GM10248 (cell line): ENCODE measurements at places on chromosomes 1 and 21.

DNA sequence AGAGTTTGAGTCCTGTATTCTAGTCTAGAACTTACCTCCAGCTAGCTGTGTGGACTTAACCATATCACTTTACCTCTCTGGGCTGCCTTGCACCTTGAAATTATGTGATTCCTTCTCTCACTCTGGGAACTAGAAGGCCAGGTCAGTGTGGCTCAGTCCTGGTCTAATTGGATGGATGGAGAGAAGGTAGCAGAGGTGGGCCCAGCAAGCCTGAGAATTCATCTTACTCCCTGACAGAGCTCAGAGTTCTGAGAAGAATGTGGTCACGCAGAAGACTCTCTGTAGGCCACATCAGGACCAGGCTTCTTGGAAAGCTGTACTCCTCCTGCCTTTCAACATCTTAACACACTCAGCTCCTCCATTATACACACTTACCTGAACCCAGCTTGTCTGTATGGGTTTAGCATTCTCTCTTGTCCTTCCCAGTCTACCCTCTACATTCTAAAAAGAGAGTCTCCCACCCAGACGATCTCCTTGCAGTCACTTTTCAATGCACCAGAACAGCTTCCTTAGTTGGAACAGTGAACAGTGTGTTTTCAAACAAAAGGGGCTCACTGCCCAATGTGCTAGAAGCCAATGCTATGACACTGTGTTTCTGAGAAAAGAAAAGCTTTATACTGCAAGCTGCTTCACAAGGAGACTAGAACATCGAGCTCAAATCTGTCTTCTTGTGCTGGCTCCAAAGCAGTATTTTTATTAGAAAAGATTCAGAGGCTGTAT is 60.5 kb downstream of the CAPN9 start:
- DNase-seq, result no peak

DNA sequence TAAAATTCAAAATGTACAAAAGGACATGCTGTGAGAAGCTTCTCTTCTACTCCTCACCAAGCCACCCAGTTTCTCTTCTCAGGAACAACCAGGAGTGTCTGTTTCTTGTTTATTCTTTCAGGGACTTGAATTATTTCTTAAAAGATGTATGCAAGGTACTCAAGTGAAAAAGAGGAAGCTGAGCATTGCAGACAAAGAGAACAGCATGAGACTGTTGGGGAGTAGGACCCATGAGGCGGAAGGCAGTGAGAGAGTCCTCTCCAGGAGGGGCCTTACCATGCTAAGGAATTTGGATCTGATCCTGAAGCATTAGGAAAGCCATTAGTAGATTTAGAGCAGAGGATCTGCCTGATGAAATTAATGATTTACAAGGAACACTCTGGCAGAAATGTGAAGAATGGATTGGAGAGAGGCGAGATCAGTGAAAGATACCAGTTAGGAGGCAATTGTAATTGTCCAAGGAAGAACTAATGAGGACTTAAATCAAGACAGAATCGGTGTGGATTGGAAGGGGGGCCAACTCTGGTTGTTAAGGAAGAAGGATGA is 14.7 kb upstream of the SSX2IP start:
- no peak for DNase-seq

GRCh38 chr1:17875882-17876280 is 120.7 kb downstream of the ACTL8 start:
- DNase-seq, result no peak

DNA sequence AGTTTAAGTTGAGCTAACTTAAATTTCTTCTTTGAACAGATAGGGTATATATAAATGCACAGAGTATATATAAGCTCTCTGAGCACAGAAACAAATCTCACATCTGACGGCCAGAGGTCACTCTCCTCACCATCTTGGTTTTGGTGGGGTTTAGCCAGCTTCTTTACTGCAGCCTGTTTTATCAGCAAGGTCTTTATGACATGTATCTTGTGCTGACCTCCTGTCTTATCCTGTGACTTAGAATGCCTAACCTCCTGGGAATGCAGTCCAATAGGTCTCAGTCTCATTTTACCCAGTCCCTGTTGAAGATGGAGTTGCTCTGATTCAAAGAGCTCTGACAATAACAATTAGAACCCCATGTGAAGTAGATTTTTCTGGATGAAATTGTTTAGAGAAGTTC is 1.6 kb upstream of the MOV10 start:
- DNase-seq, result no peak

- no peak for DNase-seq
Observed at GRCh38 chr1:116164604-116165368, 53.6 kb downstream of the MAB21L3 start.

GRCh38 chr1:200405264-200405663 is 4.6 kb downstream of the ZNF281 start:
- DNase-seq, result no peak

- no peak for DNase-seq
Observed at GRCh38 chr1:2250721-2251281, 22.7 kb downstream of the SKI start.

DNA sequence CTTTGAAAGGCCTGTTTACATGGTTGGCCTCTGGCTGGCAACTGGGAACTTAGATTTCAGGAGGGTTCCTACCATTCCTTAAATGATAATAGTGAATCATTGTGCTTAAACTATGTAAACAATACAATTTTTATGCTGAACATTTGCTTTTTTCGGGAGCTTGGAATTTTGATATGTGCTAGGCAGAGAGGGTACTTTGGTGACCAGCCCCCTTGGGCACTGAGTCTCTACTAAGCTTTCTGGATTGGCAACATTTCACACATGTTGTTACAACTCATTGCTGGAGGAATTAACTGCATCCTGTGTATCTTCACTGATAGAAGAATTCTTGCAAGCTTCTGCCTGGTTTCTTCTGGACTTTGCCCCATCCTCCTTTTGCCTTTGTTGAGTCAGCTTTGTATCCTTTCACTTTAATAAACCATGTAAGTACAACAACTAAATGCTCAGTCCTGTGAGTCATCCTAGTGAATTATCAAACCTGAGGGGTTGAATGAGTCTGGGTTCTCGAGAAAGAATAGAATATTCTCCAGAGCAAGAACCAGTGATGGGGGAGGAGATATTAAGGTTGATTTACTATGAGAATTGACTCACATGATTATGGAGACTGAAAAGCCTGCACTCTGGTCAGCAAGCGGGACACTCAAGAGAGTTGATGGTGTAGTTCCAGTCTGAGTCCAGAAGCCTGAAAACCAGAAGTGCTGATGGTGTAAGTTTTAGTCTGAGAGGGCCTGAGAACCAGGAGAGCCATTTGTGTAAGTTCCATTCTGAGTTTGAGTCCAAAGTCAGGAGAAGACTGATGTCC is 3.1 kb upstream of the SLC16A4 start:
- no peak for DNase-seq

DNA sequence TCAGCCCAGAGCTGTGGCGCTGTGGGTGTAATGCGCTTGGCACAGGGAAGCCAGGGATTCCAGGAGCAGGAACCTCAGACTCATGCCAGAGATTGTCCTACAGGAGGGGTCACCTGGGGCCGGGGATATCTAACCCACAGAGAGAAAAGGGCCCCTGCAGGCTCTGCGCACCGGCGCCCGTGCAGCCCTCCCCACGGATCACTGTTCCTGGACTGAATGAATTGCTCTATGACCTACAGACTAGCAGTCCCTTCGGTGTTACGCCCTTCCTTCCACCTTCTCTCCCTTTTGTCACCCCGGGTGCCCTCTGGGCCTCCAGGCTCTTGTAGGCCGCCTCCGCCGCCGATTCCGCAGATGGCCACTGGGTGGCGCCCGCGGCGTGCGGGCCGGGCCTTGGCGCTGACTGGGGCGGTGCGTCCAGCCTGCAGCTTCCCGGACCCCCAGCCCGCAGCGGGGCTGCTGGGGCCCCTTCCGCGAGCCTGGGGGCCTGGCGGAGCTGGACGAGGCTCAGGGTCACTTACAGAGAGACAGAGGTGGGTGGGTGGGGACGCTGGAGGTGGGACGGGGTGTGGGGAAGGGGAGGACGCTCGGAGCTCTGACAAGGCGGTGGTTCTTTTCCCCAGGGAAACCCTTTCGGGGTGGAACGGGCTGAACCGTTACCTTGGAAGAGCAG is 101.3 kb downstream of the IER5 start:
- peak; percentile 91 for DNase-seq

DNA sequence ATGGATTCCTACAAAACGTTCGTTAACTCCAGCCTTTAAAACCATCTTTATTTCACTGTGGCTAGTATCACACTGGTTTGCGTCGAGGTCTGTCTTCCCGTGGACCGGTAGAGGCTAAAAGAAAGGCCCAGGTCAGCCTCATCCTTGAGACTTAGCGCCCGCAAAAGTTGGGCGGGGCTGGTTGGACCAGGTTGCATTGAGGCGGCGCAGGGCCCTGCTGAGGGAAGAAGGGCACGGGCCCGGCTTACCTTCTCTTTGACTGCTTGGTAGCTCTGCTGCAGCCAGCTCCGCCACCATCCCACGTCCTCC is 455 bp downstream of the BSDC1 start:
- DNase-seq, result no peak

DNA sequence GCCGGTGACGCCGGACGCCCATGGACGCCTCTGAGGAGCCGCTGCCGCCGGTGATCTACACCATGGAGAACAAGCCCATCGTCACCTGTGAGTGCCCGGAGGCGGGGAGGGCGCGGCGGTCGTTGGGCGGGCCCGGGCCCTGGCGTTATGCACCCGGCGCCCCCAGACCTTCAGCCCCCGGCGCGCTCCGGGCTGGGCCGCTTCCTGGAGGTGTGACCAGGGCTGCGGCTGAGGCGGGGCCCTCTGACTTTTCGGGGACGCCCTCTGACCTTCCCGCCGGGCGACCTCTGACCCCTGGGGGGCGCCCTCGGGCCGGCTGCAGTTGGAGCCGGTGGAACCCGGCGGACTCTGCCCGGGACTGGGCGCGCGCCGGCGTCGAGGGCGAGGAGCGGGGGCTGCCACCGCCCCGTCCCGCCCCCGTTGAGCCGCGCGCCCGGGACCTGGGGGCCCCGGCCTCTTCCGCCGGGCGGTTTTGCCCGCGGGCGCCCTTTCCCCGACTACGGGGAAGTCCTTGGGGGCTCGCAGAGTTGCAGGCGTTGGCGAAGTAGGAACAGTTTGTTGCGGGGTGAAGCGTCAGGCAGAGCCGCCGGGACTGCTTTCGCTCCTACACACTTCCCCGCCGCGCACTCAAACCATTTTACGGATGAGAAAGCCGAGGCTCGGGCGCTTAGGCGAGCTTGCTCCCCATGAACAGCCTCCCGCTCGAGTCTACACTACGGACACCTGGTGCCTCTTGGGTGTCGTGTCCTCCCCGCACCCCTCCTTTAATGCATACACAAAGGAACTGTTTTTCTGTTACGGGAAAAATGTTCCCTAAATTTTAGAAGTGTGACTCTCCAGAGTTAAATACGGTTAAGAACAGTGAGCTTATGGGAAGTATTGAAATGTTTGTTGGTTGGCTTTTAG is 618 bp downstream of the TRAPPC10 start:
- DNase-seq, result peak; percentile 91

GRCh38 chr1:29640428-29640785 is 404.1 kb downstream of the PTPRU start:
- no peak for DNase-seq

- no peak for DNase-seq
Observed at GRCh38 chr1:89980605-89981004, 14.3 kb upstream of the ZNF326 start.

DNA sequence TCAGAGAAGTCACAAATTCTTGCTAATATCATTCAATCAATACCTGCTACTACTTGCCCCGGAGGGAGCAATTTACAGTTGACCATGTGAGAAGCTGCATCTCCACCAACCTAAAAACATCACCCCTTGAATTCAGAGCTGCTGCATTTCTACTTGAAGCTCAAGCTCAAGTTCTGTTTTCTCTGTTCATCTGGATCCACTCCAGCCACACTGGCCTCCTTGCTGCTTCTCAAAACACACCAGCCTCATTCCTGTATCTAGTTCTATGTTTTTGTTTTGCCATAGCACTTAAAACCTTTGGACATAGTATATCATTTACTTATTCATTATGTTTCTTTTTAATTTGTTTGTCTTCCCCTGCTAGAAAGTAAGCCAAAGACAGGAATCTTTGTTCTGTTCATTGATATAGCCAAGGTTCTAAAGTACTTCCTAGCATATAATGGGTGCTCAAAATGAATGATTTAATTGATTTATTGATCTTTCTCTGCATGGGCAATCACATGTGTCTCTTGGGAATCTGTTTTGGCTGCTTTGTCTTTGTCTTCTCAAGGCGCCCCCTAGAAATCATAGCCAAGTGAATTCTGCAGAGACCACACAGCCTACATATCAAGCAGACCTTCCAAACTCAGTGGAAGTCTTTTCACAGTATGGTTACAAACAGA is 23.6 kb downstream of the SYF2 start:
- no peak for DNase-seq

DNA sequence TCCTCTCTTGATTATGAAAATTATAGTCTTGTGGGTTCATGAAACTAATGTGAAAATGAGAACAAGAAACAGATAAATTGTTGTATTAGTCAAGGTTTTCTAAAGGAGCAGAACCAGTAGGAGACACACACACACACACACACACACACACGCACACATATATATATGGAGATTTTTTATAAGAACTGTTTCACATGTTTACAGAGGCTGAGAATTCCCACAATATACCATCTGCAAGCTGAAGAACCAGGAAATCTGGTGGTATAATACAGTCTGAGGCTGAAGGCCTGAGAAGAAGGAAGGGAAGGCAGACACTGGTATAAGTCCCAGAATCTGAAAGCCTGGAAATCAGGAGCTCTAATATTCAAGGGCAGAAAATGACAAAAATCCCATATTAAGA is 70.9 kb upstream of the RGS18 start:
- DNase-seq, result no peak

DNA sequence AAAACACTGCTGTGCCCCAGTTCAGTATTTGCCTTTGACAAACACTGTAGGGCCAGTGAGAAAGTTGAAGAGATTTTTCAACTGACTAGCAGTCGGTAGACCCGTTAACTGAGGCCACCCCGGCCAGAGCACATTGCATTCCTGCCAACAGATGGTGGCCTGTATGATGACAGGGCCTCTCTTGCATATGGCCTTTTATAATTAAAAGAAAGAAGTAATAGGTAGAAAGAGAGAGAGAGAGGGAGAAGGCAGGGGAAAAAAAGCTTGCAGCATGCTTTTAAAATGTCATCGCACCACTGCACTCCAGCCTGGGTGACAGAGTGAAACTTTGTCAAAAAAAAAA is 4.7 kb upstream of the C1orf174 start:
- DNase-seq, result no peak

DNA sequence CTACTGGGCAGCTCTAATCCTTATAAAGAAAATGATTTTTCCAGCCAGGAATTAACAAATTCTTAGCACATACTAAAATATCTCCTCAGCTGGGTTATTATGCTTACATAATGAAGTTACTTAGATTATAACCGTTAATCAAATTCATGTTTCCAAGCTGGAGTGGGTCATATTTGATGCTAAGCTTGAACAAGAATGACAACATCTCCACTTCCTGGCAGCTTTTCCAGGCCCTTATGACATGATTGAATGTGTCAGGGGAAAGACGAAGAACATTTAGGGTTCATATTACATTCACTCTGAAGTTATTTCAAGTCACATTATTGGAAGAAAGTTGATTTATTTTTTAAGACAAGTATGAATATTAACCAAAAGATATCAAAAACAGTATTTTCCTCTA is 333.7 kb downstream of the PCP4 start:
- DNase-seq, result no peak

GRCh38 chr1:202106340-202107254 is 16.1 kb upstream of the GPR37L1 start:
- DNase-seq, result no peak

- DNase-seq, result no peak
Observed at GRCh38 chr1:22141554-22142314, 1.2 kb downstream of the WNT4 start.

GRCh38 chr1:61455400-61455799 is 269.5 kb downstream of the TM2D1 start:
- DNase-seq, result no peak

- DNase-seq, result no peak
Observed at GRCh38 chr1:200346700-200347099, 63.1 kb downstream of the ZNF281 start.

GRCh38 chr1:33363470-33363861 is 42.6 kb upstream of the A3GALT2 start:
- DNase-seq, result no peak
